ENCODE measurements at places on chromosomes 7 and 10. TPM values are rescaled to one million over a fixed set of nuclear protein-coding genes. Genes with fewer than 3 reads are reported as not detected.

GGCT gene
- 78.6 TPM for total RNA-seq

CLDN4 gene
- total RNA-seq, result 0.20 TPM

ADRB1 gene
- total RNA-seq, result 0.27 TPM

DPCD gene
- 19.0 TPM for total RNA-seq

SPACDR gene
- total RNA-seq, result 3.7 TPM

GRCh38 chr10:43137717-43138020, 576 bp upstream of the CSGALNACT2 start:
- DNase-seq, result peak; percentile 49

GRCh38 chr10:79397051-79397450, 48.4 kb downstream of the ZCCHC24 start:
- DNase-seq, result no peak

GRCh38 chr10:61943674-61944378, 42.3 kb downstream of the ARID5B start:
- peak; percentile 58 for DNase-seq

DNA sequence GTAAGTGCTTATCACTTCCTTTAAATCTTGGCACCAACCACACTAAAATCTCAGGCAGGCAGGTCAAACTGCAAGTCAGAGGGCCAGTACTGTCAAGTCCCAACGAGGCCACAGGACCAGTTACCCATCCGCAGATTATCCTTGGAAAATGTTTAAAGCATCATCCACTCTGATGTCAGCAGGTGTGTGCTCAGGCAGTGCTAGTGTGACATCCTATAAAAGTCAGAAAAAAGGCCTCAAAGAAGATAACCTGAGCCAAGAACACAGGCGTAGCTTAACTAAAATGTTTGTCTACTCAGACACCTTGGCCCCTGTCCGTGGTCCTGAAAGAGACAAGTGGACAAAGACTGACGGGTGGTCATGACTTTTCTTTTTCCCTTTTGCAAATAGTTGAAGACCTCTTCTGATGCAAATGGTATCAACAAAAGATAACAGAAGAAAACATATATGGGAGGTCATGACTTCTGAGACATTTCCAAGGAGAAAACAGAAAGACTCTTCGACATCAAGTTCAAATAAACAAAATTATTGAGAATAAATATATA, 309.3 kb downstream of the KCNMA1 start:
- peak; percentile 57 for DNase-seq

DNA sequence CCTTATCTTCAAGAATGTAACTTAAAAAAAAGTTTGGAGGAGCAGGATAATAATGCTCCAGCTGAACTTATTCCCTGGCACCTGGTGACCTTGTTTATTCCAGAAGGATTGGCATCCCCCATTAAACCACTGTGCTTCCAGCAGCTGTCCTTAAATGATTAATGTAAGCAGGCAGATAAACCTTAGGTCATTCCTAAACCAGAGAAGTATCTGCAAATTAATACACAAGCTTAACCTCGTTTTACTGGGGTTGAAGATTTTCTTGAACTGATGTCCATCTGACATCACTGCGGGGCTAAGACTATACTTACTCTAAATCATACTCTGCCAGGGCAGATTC, 116.1 kb upstream of the PALS2 start:
- no peak for DNase-seq

GRCh38 chr10:24303522-24304310, 94.8 kb downstream of the KIAA1217 start:
- DNase-seq, result no peak

DNA sequence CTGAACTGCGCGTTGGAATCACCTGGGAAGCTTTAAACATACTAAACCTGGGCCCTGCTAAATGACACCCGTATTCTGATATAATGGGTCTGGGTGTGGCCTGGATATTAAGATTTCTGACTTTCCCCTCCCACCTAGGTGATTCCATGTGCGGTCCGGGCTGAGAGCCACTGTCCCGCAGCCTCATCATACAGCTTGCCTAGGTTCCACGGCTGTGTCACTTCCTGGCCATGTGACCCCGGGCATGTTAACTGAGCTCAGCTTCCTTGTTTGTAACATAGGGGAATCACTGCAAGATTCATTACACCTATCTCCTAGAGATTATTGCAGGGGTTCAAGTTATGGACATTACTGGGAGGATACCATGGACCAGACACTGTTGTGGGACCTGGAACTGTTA, 472.7 kb upstream of the GALNT17 start:
- DNase-seq, result peak; percentile 63

DNA sequence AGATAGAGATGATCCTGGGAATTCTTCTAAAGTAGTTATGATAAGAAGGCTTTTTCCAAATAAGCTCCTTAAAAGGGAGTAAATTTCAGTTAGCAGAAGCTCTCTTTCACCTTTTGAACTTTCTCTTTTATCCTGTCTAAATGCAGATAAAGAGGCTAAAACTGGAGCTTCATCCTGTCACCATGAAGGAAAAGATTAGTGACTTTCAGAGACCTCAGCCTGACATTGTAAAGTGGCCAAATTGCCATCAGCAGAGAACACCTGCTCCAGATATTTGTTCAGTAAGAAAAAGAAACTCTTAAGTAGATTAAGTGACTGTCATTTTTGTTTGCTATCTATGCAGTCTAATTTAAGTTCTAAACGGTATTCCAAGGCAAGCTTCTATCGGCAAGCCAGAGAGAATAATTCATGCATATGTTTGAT, 18.3 kb downstream of the VWDE start:
- DNase-seq, result no peak
